ENCODE measurements at places on chromosomes 16 and 17. TPM values are rescaled to one million over a fixed set of nuclear protein-coding genes. Genes with fewer than 3 reads are reported as not detected.

Gene MT1A
- total RNA-seq, result not detected

Gene HOXB7
- total RNA-seq, result 1.0 TPM

Gene TP53TG3
- not detected for total RNA-seq

Gene KRT32
- not detected for total RNA-seq

Gene KRT27
- total RNA-seq, result not detected

Gene PIGL
- total RNA-seq, result 48.6 TPM

DNA sequence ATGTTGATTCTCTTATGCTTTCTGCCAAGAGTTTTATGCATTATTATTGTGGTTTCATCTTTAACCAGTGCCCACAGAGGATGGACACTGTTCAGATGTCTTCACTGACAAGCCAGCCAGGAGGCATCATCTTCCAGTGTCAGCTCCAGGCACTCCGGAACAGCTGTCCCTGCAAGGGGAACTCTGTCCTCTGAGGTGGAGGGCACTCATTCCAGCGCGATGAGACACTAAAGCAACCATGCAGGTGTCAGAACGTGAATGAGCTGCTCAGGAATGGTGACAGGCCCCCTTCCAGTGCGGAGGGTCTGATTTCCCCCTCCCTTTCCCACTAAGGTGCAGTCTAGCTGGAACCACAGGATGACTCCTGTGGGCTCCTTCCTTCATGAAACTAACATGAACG lies 117.5 kb downstream of the NOG start:
- no peak for DNase-seq

DNA sequence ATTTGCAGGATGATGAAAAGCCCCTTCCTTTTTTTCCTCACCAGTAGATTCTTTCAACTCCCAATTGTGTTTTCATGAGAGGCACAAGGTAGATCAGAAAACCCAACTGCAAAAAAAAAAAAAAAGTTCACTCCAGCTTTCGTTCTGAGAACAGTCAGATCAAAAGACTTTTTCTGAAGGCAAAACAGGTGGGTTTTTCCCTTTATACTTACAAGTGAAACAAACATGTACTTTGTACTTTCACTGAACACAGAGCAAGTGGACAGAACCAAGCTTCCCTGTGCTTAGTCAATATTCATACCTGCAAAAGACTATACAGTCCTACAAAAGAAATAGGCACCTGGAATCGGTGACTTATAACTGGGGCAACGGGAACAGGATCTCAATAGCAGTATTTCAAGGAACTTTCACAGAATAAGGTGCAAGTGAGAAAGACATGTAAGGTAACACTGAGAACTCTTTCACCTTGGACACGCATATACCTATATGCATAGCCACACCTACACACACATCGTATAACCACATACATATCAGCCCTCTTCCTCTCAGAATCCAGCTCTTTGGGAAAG lies 54.1 kb downstream of the TOX3 start:
- DNase-seq, result no peak

DNA sequence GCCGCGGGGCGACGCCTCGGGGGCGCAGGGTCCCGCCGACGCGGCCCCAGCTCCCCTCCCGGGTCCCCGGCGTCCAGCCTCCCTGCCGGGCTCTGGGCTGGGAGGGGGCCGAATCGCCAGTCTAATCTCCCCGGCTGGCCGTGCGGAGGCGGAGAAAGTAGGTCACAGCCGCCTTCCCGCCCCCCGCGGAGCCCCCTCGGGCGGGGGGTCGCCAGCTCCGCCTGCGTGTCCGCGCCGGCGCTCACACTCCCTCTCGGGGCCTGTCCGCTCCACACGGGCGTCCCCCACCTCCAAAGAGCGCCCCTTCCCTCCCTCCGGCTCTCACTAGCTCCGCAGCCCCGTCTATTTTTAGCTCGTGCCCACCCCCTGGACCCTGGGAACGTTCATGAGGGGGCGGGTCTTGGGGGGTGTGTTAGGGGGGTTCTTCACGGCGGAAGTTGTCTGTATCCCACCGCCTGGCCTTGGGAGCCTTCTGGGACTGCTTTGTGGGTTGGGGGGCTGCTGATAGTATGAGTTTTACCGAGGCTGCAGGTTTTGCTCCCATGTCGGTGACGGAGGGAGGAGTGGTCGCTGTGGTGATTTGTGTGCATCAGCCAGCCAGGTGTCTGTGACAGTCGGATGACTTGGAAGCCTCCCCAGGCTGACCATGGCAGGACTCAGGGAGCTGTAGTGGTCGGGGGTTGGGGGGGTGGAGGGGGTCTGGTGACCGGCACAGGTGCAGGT lies 1.1 kb downstream of the ATP1B2 start:
- DNase-seq, result no peak

DNA sequence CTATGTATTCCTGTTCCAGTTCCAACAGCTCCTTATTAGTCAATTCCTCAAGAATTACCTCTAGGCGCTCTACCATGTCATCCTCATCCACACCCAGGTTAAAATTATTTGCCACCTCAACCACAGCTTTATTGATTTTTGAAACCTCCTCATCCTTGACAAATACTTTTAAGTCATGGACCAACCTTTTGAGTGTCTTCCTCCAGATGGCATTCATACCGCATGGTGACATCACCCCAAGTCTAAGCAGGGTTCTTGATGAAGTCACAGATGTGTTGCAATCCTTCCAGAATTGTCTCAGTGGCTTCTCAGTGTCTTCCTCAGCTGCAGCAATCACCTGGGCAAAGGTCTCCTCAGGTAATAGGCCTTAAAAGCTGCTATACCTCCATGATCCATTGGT lies 40.1 kb downstream of the BCL7C start:
- DNase-seq, result no peak

- DNase-seq, result no peak
These were observed 9.6 kb upstream of the FBF1 start for GRCh38 chr17:75950421-75950820.

- DNase-seq, result peak; percentile 61
These were observed 150.7 kb downstream of the SOCS1 start for GRCh38 chr16:11105038-11105903.

GRCh38 chr16:56614549-56614991 lies 6.2 kb downstream of the MT2A start:
- DNase-seq, result peak; percentile 72

GRCh38 chr17:11459861-11460331 lies 138.4 kb upstream of the DNAH9 start:
- DNase-seq, result no peak

- DNase-seq, result no peak
These were observed 79.1 kb downstream of the TAOK1 start for GRCh38 chr17:29469276-29469675.

DNA sequence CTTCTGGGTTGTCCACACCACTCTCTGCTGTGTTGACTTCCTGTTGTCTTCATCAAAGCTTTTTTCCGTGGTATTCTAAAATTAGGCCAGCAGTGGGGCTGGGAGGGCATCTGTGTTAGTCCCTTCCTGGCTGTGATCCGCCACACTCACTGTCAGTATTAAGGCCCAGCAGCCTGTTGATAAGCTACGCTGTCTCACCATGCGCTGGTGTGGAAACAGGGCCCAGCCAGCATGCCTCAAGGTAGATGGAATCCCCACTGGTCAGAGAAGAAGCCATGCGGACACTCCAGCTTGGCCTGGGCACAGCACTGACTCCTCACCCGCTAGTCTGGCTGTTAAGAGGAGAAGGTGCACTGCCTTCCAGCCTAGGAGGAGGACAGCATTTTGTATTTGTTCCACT lies 11.4 kb downstream of the CDR2L start:
- DNase-seq, result no peak

GRCh38 chr16:79417601-79418008 lies 182.9 kb downstream of the MAF start:
- DNase-seq, result no peak

GRCh38 chr16:84825896-84826557 lies 6.2 kb downstream of the CRISPLD2 start:
- no peak for DNase-seq

- DNase-seq, result no peak
These were observed 19.2 kb downstream of the CCDC40 start for GRCh38 chr17:80055597-80055996.

DNA sequence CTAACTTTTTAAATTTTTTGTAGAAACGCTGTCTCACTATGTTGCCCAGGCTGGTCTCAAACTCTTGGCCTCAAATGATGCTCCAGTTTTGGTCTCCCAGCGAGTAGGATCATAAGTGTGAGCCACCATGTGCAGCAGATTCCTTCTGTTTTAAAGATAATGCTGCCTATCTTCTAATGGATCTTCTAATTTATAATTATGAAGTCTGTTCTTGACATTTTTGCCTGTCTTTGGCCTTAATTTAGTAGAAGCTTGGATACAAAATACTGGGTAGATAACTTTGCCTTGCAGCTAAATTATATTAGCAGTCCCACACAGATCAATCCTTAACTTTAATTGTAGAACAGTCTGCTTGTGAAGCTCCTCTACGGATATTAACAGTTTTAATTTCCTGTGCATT lies 566.6 kb upstream of the CDH8 start:
- no peak for DNase-seq

DNA sequence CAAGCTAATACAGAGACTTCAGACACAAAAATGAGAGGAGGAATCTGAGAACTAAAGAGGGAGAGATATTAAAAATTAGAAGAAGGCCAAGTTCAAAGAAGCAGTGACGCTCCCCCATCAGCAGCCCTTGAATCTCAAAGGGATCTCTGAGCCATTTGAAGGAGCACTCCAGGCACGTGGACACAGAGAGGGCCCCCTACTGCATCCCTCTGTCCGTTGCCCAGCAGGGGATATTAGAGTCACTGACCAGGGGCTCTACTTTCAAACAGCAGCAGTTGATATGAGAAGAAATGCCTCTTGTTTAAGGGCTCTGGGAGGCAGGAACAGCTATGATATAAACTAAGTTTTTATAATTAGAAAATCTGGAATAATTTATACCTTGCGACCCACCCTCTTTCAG lies 479.0 kb upstream of the SALL1 start:
- no peak for DNase-seq

All from activated CD8-positive, alpha-beta T cell treated with anti-CD3 and anti-CD28 coated beads for 36 hours (primary cell).